D721Med (cell line): ENCODE measurements at places on chromosomes 3 and 15.

GRCh38 chr15:39232512-39232911 is 348.4 kb upstream of the THBS1 start:
- DNase-seq, result no peak

DNA sequence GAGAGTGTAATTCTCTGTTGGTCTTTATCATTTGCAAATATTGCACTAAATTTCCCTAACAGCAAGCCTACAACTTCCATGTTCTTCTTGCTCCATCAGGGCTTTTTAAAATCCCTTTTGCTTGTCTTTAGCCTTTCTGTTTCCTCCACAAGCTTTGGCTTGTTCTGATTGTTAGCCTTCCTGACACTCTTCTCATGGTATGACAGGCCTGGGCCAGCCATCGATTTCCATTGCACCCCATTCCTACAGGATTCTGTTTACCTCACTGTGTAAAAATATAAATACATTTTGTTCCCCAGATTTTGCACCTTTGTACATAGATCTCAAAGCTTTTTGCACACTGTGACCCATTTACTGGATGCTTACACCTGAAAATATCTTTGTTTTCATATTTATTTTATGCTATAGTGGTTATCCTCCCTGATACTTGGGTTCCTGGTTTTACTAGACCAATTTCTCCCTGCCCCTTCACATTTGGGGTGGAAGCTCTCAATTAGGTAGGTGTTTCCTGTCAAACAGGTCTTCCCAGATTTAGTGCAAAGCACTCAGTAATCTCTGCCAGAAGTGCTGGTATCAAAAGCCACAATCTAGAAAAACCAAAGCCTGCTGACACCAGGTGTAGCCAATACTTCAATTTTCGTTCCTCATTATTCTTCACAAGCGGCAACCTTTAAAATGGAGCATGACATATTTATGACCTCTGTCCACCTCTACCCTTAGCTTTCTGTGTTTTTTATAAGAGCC is 57.9 kb upstream of the PPP2R3A start:
- no peak for DNase-seq

GRCh38 chr15:88695101-88695500 is 56.3 kb downstream of the ISG20 start:
- no peak for DNase-seq

DNA sequence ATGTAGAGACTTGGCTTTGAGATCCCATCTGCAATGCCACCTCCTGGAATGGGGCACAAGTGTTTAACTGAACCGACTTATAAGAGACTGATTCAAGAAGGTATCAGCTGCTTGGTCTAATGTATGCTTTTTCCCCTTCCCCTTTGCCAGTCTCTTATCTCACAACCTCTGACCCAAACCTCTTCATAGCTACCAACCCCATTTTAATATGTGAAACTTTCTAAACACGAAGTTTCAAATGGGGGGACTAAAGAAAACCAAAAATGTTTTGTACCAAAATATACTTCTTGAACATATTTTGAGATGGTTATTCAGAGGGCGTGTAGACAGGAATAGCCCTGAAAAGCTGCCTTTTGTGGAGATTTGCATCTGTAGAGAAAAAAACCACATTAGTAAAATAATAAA is 73.1 kb downstream of the OXSM start:
- no peak for DNase-seq

GRCh38 chr15:30919877-30920550 is 16.3 kb downstream of the FAN1 start:
- no peak for DNase-seq

DNA sequence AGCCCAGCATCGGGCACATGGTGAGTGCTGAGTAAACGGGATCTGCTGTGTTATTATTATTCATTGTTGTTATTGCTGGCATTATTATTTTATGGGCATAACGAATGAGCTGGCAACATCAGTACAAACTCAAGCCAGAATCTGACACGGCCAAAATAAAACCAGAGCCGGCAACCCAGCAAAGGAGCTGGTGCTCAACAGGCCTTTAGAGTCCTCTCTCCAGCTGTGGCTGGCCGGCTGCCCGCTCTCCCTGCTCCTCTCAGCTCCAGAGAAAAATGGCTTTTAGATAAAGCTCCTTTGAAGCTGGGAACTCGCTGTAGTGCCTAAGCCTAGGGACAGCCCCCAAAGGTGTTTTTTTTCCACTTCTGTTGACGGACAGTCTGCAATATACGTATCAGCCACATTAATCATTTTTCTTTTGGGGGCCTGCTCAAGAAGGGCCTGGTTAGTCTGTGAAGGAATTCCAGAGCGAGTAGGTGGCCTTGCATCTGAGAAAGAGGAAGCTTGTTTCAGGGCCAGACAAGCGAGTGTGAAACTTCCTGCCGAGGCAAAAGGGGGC is 193.9 kb upstream of the UBE2E1 start:
- DNase-seq, result no peak

DNA sequence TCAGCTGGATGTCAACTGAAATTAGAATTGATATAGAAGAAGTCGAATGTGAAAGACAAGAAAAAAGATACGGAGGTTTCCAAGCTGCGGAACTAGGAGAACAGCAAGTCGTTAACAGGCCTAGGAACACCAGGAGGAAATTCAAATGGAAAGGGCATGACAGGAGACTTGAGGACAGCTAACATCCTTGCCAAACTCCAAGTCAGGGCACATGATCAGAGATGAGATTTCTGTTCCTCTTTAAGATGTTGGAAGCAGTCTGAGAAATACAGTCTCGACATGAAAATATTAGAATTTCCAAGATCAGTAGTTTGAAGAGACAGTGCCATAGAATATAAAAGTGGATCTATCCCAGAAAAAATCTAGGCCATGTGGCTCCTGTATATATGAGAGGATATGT is 5.0 kb downstream of the MYO5A start:
- no peak for DNase-seq

- no peak for DNase-seq
These were observed 112.2 kb upstream of the NANOGP8 start for GRCh38 chr15:35197306-35197705.

GRCh38 chr3:61288446-61288845 is 37.2 kb upstream of the FHIT start:
- DNase-seq, result no peak
